GM19239 (cell line): ENCODE measurements at places on chromosomes 3 and 15.

- DNase-seq = no peak
Observed at GRCh38 chr3:127151251-127151564, 41.7 kb upstream of the PRR23E start.

DNA sequence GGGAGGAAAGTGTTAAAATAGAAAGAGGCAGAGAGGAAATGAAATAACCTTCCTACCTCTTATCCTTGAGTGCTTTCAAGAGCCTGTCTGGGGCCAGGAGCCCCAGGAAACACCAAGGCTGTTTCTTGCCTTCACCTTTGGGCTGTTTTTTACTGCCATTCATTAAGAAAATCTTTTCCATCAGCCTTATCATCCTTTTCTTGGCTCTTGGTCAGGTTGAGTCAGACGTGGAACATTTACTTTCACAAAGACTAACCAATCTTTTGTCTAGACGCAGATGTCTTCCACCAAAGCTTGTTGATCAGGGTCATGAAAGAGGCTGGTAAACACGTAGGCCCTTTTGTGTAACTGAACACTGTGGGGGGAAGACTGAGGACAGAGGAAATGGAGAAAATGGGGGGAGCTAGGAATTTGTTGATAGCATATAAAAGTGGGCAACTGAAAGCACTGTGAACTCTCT, 151.0 kb upstream of the THBS1 start:
- peak; percentile 21 for DNase-seq

DNA sequence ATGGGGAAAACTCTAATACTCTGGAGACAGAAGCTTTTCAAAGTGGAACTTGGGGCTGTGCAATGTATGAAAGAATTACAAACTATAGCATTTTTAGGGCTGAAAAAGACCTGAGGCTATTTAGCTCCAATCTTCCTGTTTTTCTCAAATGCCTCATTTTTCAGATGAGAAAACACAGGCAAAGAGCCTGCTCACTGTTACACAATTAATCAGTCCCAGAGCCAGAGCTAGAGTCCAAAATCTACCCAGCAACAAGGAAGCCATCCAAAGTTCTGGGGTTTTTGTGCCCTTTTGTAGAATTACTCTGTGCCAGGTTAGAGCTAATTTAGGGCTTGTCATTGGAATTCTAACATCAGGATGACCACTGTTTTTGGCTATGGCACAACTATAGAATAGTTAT, 45.5 kb downstream of the GPR149 start:
- DNase-seq = no peak

DNA sequence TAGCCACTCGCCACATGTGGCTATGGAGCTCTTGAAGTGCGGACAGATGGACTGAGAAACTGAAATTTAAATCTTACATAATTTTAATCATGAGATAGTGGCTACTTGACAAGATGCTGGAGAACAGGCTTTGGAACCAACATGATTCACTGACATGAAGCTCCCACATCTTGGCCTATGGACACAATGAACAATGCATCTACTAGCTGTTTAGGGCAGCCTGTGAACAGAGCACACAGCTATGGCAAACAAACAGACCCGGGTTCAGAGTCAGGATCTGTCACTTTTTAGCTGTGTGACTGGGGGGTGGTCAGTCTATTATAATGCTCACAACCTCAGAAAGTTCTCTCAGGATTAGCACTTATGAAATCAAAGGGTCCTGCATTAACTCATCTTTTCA, 616.6 kb downstream of the MAGI1 start:
- DNase-seq = no peak

GRCh38 chr3:5929027-5929426, 741.5 kb downstream of the EDEM1 start:
- DNase-seq = no peak

GRCh38 chr3:8472549-8472948, 29.1 kb upstream of the LMCD1 start:
- no peak for DNase-seq

- no peak for DNase-seq
Observed at GRCh38 chr3:16033889-16034687, 140.4 kb upstream of the GALNT15 start.

- DNase-seq = no peak
Observed at GRCh38 chr3:88084097-88084501, 25.0 kb downstream of the ZNF654 start.

- no peak for DNase-seq
Observed at GRCh38 chr3:82641701-82642100, 880.3 kb upstream of the GBE1 start.
